ENCODE measurements at places on chromosomes 1 and 21.

GRCh38 chr1:150066838-150067183, 765 bp upstream of the VPS45 start:
- no peaks in the 10 kb centered on the region for H3K27me3 ChIP-seq
- peak overlapping the region; percentile 61 for H3K4me3 ChIP-seq
- H3K36me3 ChIP-seq = no peaks in the 10 kb centered on the region
- H3K4me1 ChIP-seq = peaks cover 20% of the 10 kb centered on the region

- no peak overlapping the region for H3K4me3 ChIP-seq
- H3K36me3 ChIP-seq = no peaks in the 10 kb centered on the region
- no peak overlapping the region for H3K27ac ChIP-seq
Observed at GRCh38 chr21:31030367-31031106, 7.7 kb downstream of the KRTAP19-8 start.

- no peak overlapping the region for H3K4me3 ChIP-seq
- no peaks in the 10 kb centered on the region for H3K27me3 ChIP-seq
- H3K36me3 ChIP-seq = peaks cover 9% of the 10 kb centered on the region
- no peaks in the 10 kb centered on the region for H3K4me1 ChIP-seq
Observed at GRCh38 chr21:25708467-25709065, 26.1 kb downstream of the ATP5PF start.

DNA sequence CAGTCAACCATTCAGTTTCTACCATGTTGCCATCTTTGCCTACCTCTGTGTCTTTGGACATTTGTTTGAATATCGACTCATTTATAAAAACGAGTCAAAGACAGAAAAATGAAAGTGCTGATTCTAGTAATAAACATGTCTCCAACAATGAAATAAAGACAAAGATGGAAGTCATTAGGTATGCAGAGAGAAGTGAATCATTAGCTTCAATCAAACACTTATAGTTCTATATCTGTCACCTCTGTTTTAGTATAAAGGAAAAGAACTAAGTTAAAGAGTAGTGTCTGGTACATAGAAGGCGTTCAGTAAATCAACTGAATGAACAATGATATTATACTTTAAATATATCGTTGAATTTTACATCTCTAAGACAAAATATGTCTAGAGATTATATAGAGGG, 1.7 kb upstream of the TSPAN2 start:
- no peak overlapping the region for H3K4me3 ChIP-seq
- peak overlapping the region; percentile 97 for H3K27ac ChIP-seq
- peaks cover 40% of the 10 kb centered on the region for H3K4me1 ChIP-seq
- DNase-seq = no peak
- H3K36me3 ChIP-seq = no peaks in the 10 kb centered on the region

DNA sequence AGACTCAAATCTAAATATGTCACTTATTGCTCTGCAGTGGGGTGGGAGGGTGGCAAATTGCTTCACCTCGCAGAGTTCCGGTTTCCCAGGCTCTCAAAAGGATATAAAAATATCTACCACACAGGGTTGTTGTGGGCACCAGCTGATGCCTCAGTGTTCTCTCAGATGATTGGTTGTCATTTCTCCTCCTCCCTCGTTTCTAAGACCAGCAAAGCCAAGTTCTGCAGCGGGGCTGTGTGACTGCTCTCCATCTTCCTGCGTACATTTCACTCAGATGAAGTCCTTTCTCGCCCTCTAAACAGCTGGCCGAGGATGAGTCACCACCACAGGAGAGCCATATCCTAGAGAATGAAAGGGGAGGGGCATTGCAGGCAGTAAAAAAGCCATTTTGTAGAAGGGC, 35.0 kb upstream of the VWA5B1 start:
- H3K36me3 ChIP-seq = no peaks in the 10 kb centered on the region

- no peaks in the 10 kb centered on the region for H3K27me3 ChIP-seq
- DNase-seq = no peak
- H3K27ac ChIP-seq = no peak overlapping the region
- H3K4me1 ChIP-seq = peaks cover 13% of the 10 kb centered on the region
Observed at GRCh38 chr1:243269461-243269801, 13.6 kb downstream of the SDCCAG8 start.

DNA sequence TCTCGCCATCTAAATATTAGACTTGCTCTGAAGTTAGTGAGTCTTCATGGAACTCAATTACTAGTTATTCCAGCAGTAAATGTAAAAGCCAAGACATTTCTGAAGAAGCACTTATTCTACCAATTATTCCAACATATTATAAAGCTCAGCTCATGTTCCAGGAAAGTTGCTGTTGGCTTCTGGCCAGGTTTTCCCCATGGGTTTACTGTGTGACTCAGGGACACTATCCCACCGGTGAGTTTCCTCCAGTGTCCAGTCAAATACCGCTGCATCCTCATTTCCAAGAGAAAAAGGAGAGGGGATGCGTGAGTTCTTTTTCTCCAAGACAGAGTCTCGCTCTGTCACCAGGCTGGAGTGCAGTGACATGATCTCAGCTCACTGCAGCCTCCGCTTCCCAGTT, 9.2 kb upstream of the HHIPL2 start:
- DNase-seq = no peak
- H3K4me3 ChIP-seq = no peak overlapping the region
- H3K36me3 ChIP-seq = peaks cover 49% of the 10 kb centered on the region

DNA sequence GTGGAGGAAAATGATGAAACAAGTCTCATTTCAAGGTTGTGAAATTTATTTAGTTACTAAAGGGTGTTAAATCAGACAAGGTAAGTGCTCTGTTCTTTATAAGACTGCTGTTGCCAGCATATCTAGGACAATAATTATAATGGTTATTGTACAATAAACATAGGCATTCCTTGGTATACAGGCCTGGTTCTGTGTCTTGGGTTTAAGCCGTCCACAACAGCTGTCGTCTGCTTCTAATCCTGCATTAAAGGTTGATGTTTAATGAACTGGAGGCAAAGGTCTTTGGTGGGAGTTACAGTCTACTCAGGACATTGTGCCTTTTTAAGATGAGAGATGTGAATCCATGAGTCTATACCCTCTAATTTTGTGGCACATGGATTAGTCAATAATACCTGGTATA, 23.4 kb upstream of the FMO4 start:
- DNase-seq = no peak
- H3K36me3 ChIP-seq = no peaks in the 10 kb centered on the region
- H3K27me3 ChIP-seq = no peaks in the 10 kb centered on the region
- no peak overlapping the region for H3K4me3 ChIP-seq

DNA sequence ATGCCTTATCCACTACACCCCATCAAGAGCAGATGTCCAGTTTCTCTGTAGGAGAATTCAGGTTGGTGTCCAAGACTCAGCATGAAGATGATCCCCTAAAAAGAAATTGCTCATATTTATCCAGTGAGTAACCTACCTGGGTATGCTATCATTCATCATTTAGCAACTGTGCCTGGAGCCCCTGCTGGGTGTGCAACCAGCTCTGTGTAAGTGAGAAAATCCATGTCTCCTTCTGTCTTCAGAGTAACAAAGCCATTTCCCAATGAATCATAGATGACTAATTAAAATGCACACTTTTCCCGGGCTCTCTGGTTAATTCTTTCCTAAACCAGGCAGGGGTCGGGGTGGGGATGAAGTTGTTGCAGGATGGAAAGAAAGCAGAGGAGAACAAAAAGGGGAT, 35.8 kb downstream of the OLFML3 start:
- no peak overlapping the region for H3K4me3 ChIP-seq
- no peaks in the 10 kb centered on the region for H3K36me3 ChIP-seq
- no peaks in the 10 kb centered on the region for H3K4me1 ChIP-seq
- H3K27me3 ChIP-seq = no peaks in the 10 kb centered on the region
- no peak overlapping the region for H3K27ac ChIP-seq

All from tibial artery (tissue), 4 donors.